Stimulated activated CD4-positive, alpha-beta T cell treated with anti-CD3 and anti-CD28 coated beads, TNF-alpha, amount 100 ng/mL, for 1 hour (primary cell): ENCODE measurements at places on chromosomes 11 and 22.

DNA sequence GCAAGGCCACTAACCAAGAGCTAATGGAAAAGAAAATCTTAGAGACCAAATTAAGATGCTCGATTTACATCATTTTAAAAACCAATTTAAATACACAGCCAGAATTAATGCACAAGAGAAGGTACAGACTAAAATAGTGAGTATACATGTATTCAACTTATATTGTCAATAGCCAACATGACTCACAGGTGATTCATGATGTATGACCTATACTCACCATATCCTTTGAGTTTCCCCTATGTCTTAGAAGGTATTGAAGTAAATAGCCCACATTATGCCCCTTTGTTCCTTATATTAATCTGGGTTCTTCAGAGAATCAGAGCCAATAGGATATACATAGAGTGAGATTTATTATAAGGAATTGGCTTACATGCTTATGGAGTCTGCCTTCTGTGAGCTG is 97.5 kb upstream of the ANO3 start:
- DNase-seq, result no peak

DNA sequence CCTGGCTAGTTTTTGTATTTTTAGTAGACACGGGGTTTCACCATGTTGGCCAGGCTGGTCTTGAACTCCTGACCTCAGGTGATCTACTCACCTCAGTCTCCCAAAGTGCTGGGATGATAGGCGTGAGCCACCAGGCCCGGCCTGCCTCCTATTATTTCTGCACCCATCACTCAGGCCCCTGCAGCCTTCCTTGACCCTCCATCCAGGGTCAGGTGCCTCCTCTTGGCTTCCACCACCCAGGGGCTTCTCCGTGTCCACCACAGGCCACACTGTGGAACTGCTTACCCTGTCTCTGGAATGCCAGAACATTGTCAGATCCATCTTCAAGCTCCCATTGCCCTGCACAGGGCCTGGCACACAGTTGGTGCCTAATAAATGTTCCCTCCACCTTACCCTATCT is 75.4 kb upstream of the RTL6 start:
- DNase-seq, result no peak

DNA sequence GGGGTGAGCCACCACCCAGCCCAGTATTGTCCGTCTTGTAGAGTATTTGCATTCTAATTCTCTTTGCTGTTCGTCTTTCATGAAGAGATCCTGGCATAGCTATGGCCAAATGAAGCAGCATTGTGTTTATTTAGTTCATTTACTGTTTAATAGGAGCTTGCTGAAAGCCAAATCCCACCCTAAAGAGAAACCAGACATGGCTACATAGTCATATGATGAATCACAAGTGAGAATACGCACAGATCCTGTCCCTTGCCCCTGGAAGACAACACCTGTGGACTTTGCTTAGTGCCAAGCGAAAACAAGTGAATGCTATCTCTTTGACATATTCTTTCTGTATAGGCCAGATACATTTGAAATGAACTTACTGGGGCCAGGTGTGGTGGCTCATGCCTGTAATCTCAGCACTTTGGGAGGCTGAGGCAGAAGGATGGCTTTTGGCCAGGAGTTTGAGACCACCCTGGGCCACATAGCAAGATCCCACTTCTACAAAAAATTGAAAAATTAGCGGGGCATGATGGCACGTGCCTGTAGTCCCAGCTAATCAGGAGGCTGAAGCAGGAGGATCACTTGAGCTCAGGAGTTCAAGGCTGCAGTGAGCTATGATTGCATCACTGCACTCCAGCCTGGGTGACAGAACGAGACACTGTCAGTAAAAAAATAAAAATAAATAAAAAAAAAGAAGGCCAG is 5.1 kb upstream of the ARFGAP3 start:
- DNase-seq, result no peak

GRCh38 chr11:26891501-26891900 is 102.4 kb upstream of the FIBIN start:
- DNase-seq, result no peak

- no peak for DNase-seq
Observed at GRCh38 chr11:17791144-17791543, 56.6 kb downstream of the KCNC1 start.

GRCh38 chr22:45881524-45881875 is 95.5 kb downstream of the WNT7B start:
- DNase-seq, result no peak

GRCh38 chr11:45270946-45271716 is 15.0 kb downstream of the SYT13 start:
- DNase-seq, result no peak

- no peak for DNase-seq
Observed at GRCh38 chr11:43955381-43956118, 13.1 kb downstream of the C11orf96 start.

GRCh38 chr11:32895471-32895870 is 2.9 kb downstream of the QSER1 start:
- DNase-seq, result no peak

DNA sequence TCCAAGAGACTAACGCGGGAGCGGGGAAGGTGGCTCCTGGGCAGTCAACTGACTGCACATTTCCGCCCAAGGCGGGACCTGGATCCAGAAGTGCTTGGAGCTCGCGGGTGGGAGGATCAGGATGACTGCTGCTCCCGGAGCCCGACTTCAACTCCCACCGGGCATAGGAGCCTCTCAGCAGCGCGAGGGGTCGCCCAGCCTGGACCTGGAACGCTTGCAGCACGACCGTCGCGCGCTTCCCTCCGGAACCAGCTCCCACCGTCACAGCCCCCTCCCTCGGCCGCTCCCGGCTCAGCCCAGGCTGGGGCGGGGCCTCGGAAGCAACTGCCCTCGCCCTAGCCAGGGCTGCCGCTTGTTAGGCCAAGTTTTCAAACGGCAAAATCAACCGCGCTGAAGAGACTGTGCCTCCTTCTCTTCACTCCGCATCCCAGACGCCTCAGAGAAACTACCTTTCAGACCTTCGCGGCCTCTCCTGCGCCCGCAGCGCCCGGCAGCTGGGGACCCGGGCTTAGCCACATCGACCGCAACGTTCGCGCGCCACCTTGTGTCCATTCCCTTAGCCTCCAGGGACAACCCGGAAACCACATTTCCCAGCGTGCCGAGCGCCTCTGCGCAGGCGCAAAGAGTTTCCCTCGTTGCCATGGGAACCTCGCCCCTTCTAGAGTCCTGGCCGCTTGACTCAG is 14.0 kb downstream of the SSH3 start:
- peak; percentile 97 for DNase-seq

DNA sequence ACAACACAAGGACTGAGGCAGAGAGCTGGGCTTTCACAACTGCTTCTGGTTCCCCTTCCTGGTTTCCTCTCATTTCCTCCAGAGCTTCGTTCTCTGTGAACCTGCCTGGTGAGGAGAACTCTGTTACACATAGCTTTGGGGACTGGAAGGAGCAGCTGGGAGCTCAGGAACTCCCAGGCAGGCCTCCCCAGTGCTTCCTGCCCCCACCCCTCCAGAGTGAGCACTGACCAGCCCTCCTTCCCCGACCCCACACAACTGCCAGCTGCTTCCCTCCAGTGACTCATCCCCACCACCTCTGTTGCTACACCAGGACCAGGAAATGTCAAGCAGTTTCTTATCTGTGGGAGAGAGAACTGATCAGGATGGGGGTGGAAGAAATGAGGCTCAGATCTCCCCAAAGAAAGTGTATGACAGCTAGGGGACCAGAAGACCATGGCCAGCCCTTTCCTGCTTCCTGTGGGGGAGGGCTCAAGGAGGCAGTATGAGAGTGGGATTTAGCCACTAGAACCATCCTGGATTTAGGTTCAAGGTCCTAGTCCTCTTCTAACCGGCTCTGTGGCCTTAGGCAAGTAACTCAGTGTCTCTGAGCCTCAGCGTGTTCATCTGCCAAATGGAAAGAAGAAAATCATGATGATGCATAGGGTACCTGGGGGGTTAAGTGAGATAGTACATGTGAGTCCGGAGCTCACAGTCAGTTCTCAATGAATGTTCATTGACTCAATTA is 4.5 kb upstream of the TP53I11 start:
- no peak for DNase-seq

- DNase-seq, result no peak
Observed at GRCh38 chr11:45457649-45458048, 171.5 kb upstream of the SYT13 start.

GRCh38 chr22:47901911-47902310 is 1139.5 kb downstream of the TBC1D22A start:
- DNase-seq, result no peak

DNA sequence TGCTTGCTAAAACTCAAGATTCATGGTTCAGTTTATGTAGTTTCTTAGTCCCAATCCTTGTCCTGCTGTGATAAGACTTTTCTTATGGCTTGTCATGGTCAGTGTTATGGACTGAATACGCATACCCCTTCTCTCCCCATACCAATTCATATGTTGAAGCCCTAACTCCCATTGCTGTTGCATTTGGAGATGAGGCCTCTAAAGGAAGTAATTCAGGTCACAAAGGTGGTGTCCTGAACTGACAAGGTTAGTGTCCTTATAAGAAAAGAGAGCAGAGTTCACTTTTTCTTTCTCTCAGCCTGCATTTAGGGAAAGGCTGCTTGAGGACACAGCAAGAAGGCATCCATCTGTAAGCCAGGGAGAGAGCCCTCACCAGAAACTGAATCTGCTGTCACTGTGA is 618.2 kb downstream of the LRRC4C start:
- no peak for DNase-seq

GRCh38 chr22:35054064-35054463 is 11.9 kb upstream of the ISX start:
- DNase-seq, result no peak

- no peak for DNase-seq
Observed at GRCh38 chr11:71338801-71339395, 86.5 kb upstream of the SHANK2 start.

DNA sequence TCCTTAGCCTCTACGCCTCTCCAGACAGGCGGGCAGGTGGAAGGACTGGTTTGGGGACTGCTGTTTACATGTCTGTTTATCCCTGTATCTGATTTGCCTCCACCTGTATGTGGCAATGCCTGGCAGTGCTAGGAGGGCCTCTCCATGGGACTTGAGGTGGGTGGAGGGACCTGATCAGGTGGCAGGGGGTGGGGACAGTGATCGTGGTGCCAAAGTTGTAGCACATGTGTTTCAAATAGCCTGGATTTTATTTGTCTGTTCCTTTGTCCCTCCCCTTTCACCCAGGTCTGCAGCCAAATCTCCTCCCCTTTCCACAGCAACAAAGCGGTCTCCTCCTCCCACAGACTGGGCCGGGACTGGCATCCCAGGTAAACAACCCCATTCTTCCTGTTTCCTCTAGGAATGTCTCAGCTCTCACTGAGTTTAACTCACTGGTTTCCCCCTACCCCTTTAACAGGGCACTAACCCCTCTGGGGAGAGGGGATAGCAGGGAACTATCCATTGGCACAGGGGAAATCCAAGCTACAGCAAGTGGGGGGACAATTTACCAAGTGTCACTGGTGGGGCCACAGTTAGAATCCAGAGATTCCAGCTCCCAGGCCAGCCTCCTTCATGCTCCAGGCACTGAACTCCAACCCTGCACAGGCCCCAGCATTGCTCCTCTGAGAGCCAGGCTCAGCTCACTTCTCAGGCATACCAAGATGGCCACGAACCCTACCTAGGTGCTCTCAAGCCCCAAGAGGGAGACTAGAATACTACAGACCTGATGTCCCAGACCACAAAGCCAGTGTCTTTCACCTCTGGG is 22.9 kb upstream of the TLCD5 start:
- DNase-seq, result no peak

DNA sequence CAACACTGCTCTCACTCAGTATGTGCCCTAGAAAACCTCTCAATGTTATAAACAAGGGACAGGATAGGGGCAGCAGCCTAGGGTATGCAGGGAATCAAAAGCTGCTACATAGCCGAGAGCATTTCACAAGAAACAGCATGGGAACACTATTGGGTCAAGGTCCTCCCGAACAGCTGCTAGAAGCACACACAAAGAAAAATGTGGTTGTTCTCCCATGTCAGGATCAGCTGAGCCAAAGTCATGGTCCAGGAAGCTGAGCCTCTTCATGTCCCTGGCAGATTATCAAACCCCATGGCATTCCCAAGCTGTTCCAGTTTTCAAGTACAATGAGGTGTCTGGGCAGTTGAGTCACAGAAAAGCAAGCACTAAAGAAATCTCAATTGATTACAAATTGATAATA is 21.0 kb upstream of the GDPD4 start:
- no peak for DNase-seq

- DNase-seq, result no peak
Observed at GRCh38 chr22:24944217-24944937, 2.1 kb downstream of the LHFPL7 start.

DNA sequence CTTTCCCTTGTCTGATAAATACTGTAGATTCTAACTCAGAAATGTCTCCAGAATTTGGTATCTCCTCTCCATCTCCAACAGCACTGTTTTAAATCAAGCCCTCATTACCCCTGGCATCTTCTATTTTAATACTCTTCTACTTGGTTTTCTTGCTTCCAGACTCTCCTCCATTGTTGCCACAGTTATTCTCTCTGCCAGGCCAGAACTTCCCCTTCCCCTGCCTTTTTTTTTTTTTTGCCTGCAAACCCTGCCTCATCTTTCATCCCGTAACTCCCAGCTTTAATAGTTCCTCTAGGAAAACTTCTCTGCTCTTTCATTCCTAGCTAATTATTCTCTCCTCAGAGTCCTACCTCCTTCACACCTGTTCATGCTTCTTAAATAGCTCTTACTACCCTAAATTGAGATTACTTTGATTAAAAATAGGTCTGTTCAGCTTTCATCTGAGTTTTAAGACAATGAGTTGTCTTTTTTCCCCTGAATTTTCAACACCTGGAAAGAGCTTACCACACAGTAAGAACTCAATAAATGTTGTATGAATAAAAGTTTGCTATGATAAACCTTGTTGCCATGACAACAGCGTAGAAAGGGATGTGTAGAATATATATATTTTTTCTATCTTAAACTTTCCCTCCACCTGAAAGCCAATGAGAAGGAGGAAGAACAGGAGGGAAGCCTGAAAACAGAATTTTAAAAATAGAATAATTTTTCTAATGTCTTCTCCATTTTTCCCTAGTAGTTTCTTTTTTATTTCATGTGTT is 3.6 kb downstream of the IL18 start:
- no peak for DNase-seq

DNA sequence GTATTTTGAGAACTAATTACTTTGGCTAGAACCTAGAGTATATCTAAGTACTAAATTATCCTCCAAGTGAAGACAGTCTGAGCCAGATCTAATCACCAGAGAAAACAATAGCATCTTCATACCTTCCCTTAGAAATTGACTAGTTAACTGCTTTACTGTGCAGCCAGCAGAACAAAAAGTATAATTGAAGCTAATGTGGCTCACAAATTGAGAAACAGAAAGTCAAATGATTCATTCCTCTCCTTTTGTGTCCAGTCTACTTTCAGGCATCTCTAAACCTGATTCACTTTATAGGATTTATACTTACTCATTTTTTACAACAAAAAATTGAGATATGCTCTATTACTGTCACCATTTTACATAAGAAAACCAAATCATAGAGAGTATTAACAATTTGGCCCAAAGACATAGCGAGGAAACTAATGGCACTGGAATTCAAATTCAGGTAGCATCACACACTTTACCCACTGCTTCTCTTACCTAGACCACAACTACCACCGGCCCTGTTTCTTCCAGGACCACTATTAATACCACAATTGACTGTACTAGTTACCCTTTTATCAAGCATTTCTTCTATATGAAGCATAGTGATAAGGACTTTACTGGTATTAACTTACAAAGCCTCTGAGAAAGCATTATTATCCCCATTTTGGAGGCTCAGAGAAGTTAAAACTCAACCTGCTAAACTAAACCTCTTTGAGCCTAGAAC is 1402.6 kb upstream of the TENM4 start:
- DNase-seq, result no peak

- DNase-seq, result no peak
Observed at GRCh38 chr22:39592081-39593065, 21.8 kb downstream of the CACNA1I start.
